HCEC 1CT (cell line): ENCODE measurements at places on chromosomes 3 and 15.

DNA sequence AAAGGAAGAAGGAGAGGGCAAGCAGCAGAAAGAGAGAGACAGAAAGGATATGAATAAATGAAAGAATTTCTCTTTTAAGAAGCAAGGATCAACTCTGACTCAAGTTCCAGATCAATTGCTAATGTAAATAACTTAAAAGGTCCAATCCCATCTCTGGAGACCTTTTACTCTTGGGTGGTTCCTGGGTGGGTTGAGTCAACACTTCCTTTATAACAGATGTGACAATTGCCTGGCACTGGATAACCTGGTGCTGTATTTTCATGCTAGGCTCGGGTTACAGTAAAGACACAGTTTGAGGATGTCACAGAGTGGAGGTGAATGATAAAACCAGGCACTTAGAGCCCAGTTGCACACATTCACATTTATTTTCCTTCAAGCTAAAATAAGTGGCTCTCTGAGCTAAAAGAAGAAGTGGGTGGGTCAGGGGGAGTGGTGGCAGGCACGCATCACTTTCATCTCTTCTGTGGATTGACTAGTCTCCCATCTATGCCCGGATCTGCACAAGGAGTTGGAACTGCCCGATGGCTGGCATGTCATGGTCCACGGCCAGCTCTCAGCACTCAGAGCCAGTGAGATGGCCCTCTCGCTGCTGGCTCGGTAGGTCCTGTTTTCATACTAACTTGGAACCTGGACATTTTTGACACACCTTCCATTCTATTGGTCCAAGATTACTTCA lies 465.8 kb downstream of the FOXP1 start:
- peak; percentile 67 for DNase-seq

- DNase-seq = no peak
Observed at GRCh38 chr3:186564586-186564985, 2.6 kb downstream of the TBCCD1 start.

GRCh38 chr15:85027033-85027380 lies 45.4 kb downstream of the PDE8A start:
- DNase-seq = no peak

DNA sequence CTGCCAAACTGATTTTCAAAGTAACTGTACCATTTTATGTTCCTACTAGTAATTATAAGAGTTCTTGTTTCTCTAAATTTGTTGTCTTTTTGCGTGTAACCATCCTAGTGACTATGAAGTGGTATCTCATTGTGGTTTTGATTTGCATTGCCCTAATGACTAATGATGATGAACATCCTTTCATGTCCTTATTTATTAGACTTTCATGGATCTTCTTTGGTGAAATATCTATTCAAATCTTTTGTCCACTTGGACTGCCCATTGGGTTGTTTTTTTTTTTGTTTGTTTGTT lies 3.6 kb downstream of the OXSR1 start:
- DNase-seq = peak; percentile 67

GRCh38 chr3:64266983-64267382 lies 41.7 kb upstream of the PRICKLE2 start:
- DNase-seq = peak; percentile 36

GRCh38 chr3:58355179-58355578 lies 22.5 kb downstream of the PXK start:
- DNase-seq = no peak

DNA sequence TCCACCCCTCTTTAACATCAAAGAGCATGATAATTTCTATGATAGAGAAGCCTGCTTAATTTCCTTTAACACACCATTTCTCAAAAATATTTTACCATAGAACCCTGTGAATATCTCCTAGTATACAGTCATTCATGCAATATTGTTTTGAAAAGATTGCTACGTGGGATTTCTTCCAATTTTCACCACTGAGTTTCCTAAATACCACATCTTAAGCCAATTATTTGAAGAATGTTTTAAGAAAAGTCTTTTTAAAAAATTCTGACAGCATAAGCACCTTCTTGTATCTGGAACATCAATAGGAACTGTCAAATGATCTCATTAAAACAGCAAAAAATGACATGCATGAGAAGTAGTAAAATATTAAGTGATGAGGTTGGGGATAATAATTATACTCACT lies 1126.7 kb downstream of the TUSC7 start:
- no peak for DNase-seq
